Stimulated activated CD4-positive, alpha-beta T cell treated with anti-CD3 and anti-CD28 coated beads, Interleukin-1b, Interleukin-23, amount 100 ng/mL, for 24 hours (primary cell): ENCODE measurements at places on chromosomes 1 and 21.

- no peak for DNase-seq
These were observed 42.3 kb upstream of the SYT14 start for GRCh38 chr1:209895709-209896108.

GRCh38 chr1:24018611-24019580 lies 38.8 kb upstream of the SRSF10 start:
- no peak for DNase-seq

- no peak for DNase-seq
These were observed 35.7 kb upstream of the HLX start for GRCh38 chr1:220843481-220844011.

- no peak for DNase-seq
These were observed 1368.6 kb upstream of the ADGRL4 start for GRCh38 chr1:80375109-80375508.

DNA sequence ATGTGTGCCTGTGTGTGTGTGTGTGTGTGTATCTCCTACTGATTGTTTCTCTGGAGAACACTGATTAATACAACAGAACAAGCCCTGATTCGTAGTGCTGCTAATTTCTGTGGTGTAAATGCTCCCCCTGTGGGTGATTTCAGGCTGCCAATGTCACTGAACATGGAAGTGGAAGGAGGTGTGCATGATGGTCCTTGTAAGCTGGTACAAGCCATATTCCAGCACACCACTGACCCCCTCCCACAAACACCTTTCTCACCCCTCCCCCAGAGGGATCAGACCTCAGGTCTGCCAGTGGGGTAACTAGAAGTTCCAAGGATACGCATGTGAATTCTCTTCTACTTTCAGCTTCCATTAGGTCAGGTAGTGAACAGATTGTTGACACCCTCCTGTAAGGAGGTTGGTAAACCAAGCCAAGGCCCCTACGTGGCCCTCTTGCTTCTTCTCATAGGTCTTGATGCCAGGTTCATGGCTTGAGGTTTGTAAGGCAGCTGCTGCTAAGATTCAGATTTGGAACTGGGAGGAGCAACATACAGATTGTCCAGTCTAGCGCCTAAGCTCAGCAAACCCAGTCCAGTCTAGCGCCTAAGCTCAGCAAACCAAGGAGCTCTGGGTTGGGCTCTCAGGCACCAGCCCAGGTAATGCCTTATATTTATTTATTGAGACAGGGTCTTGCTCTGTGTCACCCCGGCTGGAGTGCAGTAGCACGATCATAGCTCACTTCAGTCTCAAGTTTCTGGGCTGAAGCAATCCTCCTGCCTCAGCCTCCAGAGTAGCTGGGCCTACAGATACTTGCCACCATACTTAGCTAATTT lies 38.7 kb downstream of the DHCR24 start:
- DNase-seq = no peak
